ENCODE measurements at places on chromosomes 7 and 10.

DNA sequence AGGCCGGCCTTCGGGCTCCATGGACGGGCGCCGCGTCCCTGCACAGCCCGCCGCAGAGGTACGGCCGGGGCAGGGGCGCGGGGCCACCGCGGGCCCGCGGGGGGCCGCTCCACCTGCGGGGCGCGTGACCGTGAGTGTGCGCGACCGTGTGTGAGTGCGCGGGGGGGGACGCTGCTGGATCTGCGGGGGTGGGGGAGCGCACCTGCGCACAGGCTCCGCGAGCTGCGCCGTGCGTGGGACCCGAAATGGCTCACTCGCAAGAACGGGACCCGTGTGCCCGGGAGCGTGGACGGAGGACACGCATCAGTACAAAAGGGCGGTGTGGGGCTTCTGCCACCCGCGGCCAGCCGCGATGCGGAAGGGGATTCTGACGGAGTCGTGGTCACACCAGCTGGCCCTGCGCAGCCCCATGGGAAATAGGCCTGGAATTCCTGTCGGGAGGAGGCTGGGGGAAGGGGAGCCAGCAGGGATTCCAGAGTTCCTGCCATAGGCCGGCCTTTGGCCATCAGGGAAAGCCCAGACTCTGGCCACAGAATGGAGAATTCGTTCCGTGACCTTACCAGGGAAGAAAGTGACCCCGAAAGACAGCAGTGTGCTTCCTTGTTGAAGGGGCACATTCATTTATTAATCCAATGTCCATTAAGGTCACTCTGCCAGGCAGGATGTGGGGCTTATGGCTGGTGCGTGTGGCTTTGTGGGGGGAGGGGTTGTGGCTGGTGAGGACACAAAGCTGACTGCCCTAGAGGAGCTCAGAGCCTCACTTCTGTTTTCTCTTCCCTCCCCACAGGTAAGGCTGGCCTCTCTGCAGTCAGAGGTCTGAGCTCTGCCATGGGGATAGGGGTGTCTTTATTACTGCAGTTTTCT, 494 bp downstream of the REPIN1 start:
- peak; percentile 63 for DNase-seq

- peak; percentile 74 for DNase-seq
Measured at GRCh38 chr10:103504181-103504783, 10.8 kb downstream of the NEURL1 start.

GRCh38 chr10:133131053-133131452, 29.0 kb upstream of the KNDC1 start:
- no peak for DNase-seq

- DNase-seq, result no peak
Measured at GRCh38 chr7:127932496-127932895, 98.7 kb downstream of the LRRC4 start.

GRCh38 chr10:78450807-78451485, 417.3 kb downstream of the RPS24 start:
- DNase-seq, result no peak

DNA sequence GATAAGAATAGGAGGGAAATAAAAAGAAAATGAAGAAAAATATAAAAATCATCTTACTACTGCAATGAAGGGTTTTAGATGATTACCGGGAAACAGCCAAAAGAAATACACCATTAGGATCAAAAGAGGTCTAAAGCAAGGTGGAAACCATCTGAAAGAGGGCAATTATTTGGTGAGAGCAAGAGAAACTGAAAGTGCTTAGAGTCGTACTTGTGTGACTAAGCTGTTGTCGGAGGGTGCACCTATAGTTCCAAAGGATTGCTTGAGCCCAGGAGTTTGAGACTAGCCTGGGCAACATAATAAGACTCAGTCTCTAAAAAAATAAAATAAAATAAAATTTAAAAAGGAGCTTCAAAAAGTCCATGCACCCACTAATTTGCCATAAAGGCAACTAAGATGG, 169.5 kb downstream of the DKK1 start:
- no peak for DNase-seq

- peak; percentile 9 for DNase-seq
Measured at GRCh38 chr7:44393238-44394111, 68.1 kb upstream of the CAMK2B start.

GRCh38 chr7:77403957-77404356, 12.2 kb downstream of the GSAP start:
- no peak for DNase-seq

DNA sequence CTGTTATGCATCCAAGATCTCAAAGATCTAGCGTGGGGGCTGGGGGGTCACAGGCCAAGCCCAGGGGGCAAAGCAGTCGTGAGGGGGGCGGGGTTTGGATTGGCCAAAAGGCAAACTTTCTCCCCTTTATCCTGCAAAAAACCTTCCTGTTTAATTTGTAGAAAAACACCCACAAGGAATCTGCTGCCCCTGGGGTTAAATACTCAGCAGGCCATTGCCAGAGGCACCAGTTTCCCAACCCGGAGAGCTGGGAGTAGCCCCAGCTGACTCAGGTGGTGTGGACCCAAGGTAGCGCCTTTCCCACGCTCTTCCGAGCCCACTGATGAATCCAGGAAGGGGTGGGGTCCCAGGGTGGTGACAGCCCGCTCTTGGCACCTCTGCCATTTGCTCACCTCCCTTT, 21.4 kb downstream of the KCP start:
- no peak for DNase-seq

DNA sequence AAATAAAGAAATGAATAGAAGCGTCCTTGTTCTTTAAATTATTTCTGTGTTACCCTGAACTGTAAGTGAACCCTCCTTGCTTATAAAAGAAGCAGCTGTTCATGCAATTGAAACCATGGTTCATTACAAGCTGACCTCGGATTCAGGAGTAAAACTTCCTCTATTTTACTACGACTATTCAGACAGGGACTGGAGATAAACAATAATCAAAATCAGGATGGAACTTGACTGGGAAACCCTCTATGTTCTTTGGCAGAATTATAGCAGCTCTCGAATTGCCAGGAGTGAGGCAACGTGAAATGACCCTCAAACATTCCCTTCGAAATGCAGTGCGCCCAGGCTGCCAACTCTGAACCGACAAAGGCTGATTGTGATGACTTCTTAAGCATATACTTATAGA, 172.1 kb downstream of the CYP26A1 start:
- DNase-seq, result peak; percentile 46

- no peak for DNase-seq
Measured at GRCh38 chr10:30709700-30710358, 80.3 kb upstream of the LYZL2 start.

DNA sequence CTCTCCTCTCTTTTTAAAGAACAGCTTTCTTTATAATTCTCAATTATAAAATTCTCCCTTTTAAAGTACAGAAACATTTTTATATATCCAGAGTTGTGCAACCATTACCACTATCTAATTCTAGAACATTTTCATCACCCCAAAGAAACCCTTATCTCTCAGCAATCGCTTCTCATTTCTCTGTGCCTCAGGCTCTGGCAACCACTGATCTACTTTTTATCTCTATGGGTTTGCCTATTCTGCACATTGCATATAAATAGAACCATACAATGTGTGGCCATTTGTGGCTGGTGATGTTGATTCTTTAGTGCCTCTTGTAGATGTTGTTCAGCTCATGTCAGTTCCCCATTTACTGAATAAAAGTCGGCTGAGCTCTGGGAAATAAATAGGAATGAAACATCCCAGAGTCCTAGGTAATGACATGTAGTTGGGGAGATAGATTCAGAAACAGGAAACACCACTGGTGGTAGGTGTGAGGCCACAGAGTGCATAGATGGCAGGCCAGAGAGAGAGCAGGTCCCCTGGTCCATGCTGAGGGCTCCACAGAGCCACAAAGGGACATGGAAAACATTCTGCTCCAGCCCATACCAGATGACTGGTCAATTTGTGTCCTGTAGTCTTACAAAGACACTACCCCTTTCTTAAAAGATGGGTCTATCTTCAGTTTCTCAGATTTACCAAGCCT, 126.5 kb downstream of the PLPP4 start:
- no peak for DNase-seq

- no peak for DNase-seq
Measured at GRCh38 chr7:14069961-14070360, 80.5 kb upstream of the ETV1 start.

DNA sequence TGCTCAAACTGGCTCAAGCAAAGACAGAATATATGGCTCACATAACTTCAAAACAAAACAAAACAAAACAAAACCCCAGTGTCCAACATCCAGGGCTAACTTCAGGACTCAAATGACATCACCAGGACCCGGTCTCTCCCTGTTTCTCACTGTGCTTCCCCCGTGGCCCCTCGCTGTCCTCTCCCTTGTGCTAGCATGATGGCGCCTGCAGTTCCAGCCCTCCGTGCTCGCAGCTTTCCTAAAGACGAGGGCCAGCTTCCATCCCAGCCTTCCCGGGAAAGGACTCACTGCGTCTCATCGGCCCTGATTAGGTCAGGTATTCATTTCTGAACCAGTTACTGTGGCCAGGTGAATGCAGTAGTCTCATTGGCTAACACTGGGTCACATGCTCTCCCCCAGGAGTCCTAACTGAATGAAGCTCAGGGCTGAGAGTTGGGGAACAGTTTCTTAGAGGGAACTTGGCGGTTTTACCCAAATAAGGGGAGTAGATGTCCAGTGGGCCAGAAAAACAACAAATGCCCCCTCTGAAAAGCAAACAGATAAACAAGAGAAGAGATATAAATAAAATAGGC, 33.0 kb upstream of the CTBP2 start:
- no peak for DNase-seq

- DNase-seq, result no peak
Measured at GRCh38 chr10:117274509-117274908, 33.6 kb downstream of the SLC18A2 start.

DNA sequence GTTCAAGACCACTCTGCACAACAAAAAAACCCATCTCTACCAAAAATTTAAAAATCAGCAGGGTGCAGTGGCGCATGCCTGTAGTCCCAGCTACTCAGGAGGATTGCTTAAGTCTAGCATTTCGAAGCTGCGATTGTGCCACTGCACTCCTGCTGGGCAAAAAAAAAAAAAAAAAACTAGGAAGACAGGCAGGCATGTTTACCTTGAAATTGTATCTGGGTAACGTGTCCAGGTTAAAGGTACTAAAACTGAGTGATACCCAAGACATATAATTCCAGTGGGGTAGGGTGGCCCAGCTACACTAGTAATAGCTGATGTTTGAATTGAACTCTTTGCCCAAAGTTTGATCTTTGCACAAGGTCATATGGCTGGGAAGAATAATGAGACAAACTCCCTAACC, 16.2 kb downstream of the GHITM start:
- DNase-seq, result no peak
